ENCODE measurements at places on chromosomes 2 and 18. TPM values are rescaled to one million over a fixed set of nuclear protein-coding genes. Genes with fewer than 3 reads are reported as not detected.

- no peak for DNase-seq
Measured at GRCh38 chr18:74116633-74117554, 30.7 kb downstream of the FBXO15 start.

GRCh38 chr2:233822781-233823730, 31.3 kb downstream of the HJURP start:
- DNase-seq = peak; percentile 96

DNA sequence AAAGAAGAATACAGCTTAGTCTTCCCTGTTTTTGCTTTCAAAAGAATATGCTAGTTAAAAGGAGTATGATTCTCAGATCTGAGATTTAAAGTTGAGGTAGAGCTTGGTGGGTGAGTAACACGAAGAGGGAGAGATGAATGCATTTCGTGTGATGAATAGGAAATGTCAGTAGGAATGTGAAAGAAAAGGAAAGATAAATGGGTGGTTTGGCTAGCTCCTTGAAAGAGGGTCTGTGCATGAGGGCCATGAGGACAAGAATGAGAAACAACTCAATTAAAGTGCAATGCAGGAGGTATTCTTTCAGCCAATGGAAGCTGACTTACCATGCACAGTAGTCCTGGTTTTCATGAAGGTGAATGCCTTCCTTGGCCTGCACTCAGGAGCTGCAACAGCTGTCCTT, 248.2 kb downstream of the HNMT start:
- no peak for DNase-seq

GRCh38 chr2:154470376-154470775, 228.1 kb upstream of the KCNJ3 start:
- DNase-seq = no peak

DNA sequence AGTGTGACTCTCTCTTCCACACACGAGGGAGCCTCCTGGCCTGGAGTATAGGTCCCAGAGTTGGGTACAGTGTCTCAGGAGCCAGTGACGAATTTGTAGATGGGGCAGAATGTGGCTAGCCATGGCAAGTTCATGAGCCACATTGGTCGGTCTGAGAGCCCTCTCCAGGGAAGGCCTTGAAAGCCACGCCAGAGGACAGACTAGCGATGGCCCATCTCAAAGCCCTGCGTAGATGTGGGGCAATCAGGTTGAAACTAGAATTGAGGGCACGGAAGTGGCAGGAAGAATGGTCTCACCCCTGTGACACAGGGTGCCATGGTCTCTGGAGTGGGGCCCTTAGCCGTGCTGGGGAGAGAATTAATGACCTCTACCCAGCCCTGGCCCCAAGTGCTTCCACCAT, 106.2 kb downstream of the TSHZ1 start:
- no peak for DNase-seq

DNA sequence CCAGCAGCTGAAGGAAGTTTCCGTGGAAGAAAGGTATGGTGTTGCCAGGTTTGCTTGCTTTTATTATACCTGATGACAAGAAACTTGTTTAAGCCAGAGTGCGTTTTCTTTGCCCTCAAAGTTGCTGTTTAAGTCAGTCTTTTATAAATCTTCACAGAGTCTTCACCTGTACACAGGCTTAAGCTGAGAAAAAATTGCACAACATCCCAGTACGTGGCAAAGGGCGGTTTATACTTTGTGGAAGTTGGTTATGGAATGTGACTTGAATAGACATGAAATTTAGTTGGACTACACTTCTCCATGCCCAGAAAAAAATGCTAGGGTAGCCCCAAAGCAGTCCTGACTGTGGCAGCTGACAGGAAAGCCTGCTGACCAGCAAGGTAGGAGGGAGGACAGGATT, 121.5 kb downstream of the RTN4 start:
- DNase-seq = no peak

DNA sequence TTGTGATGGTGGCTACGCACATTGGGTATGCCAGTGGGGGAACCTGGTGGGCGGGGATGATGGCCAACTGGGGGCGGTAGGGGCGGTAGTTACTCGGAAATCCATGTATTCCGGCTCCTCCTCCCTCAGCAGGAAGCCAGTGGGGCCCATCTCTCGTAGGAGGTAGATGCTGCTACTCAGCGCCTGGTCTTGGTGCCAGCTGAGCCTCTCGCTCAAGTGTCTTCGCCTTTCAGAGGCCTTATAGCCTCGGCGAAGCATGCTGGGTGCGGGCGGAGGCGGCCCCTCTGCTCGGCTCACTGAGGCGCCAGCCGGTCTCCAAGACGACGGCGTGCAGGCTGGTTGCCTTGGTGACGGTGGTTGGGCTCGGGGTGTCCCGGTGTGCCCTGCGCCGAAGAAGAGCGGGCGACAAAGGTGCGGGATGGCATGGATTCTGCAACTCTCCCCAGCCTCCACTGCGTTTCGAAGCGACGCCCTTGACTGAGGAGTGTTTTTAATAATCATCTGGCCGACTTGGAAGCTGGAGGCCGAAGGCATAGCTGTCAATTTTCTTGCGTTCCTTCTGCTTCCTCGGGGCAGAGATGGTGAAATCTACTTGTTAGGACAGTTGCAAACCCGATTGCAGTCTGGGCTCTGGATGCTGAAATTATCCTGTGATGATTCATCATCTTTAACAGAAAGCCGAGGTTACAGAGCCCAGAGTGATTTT, at the start of gene ZSWIM2:
Gene ZSWIM2 (minus strand): TSS at position 298 of the 706 bp plus-strand sequence. CDS start 40 bp downstream, at position 258.
- peak; percentile 47 for DNase-seq

DNA sequence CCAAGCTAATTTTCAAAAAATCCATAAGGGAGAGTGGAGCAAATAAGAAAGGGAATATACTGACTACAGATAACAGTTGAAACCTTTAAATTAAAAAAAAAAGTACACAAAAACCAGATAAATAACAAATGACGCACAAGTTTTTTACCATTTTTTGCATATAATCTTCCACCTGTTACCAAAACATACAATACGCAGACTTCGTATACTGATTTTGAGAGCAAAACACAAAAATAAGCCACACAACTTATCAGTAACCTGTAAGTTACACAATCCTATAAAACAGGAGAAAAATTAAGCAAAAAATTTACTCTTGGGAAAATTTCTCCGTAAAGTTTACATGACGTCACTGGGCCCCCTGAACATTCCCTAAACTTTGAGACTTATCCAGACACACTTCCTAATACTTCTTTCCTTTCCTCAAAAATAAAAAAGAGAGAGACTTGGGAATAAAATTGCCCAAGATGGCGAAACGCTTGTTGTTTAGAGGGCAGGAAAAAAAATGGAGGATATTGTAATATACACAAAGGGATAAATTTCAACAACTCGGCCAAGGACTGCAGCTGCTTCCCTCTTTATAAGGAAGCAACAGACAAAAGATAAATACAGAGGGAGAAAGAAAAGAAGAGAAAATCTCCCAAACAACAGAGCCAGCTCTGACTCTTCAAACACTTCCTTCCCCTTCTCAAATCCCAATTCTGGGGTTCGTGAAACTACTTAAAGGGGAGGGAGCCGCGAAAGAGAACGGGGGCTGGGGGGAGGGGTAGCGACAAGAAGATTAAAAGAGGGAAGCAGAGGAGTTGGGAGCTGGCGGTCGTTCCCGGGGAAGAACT, 1.6 kb downstream of the BAZ2B start:
- DNase-seq = no peak

- no peak for DNase-seq
Measured at GRCh38 chr2:96739076-96739632, 710 bp downstream of the LMAN2L start.

DNA sequence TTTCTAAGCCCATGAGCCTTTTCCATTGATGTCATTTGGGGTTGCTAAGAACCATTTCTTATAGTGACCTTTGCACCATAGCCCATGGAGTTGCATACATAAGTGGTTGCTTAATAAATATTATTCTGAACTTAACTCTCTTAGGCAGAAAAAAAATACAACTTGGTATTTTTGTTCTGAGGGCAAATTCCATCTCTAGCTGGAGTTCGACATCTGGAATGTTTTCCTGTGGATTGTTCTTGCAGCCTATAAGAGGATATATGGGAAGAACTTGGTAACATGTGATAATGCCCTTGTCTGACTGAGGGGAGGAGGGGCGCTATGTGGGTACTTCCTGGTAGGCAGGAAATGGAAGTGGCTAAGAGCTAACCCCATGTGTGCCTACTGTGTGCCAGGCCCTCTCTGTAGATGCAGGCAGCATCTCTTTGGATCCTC, 20.7 kb downstream of the IGFBP2 start:
- no peak for DNase-seq

- DNase-seq = no peak
Measured at GRCh38 chr2:202109139-202109736, 36.2 kb downstream of the KIAA2012 start.

DNA sequence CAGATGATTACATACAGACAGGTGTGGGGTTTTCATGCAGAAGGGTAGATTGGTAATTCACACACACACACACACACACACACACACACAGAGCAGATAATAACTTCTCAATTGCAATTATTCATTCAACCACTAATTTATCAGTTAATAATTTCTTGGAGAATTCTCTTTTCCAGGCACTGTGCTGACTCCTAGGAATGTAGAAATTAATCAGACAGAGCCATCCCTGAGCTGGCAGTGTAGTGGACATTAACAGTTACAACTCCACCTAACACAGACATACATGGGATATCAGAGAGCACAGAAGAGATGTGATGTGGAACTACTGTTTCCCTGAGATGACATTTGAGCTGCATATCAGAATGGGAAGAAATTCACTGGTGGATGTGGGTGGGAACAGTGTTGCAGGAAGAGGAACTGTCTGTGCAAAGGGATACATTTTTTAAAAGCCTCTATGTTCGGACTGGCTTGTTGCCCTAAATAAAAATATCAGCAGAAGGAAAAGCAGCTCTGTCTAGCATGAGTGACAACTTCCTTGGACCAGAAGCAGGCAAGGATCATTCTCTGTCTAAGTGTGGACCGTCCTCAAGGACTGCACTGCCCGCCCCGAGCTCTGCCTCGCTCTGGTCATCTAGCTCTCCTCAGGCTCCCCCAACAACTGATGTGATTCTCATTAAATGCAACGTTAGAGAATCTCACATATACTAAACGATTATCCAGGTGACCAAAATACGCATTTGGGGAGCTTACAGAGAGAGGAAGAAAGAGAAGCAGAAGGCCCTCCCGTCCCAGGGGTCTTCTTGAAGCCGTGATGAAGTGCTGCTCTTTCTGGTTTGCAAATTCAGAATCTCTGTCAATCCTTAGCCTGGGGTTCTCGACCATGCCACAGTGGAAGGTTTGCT, 173.4 kb upstream of the TRIB2 start:
- no peak for DNase-seq

DNA sequence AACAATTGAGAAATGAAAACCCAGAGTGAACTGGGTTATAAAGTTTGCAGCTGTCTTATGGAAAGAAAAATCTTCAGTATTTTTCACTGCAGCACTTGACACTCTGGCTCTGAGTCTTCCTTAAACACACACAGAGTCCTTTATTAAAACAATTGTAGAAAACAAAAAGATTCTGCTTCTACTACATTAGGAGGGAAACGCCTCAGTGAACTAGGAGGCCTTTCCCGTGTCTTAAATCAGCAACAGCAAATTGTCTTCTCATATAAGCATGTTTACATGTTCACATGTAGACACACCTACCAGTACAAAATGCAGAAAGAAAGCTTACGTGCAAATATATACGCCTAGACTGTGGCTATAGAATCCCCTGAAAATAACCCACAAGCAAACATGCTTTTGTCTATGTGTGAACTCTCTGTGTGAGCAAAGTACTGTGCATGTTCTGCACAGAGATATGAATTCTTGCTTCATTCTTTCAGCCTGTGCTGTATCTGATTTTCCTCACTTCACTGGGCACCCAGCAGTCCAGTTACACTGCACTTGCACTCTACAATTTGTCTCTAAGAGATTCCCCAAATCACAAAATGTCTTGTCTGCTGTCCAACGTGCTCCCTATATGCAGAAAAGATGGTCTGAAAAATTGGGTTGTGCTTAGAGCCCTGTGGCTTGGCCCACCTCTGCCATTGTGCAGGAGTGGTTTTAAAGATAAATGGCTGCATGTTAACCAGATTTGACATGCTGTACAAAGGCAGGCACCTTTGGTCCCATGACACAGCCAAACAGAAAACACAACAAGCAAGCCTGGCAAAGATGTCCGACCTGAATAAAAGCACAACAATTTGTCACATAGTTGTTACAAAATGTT, 24.5 kb downstream of the ZEB2 start:
- DNase-seq = no peak

- no peak for DNase-seq
Measured at GRCh38 chr2:206869824-206870495, 69.4 kb upstream of the CPO start.

DNA sequence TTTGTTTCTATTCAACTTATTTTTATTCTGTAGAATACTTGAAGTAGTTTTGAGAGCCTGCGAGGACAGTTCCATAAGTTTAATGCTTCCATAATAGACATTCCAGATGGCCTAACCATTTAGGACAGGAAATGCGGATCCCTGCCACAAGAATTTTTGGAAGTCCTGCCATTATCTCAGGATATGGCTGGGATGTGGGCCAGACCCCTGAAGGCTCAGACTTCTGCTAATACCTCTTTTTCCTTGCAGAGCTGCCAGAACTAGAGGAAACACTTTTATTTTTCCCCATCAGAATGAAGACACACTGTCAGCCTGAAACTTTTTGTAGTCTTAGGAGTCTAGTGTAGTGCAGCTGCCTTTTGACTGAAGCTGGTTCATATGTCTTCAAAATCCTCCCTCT, 806.5 kb downstream of the TDRD15 start:
- DNase-seq = no peak

GRCh38 chr2:229044581-229044980, 226.5 kb downstream of the PID1 start:
- DNase-seq = no peak

- no peak for DNase-seq
Measured at GRCh38 chr2:239136762-239137161, 264.1 kb downstream of the HDAC4 start.

- DNase-seq = no peak
Measured at GRCh38 chr2:1995081-1995480, 250.8 kb upstream of the PXDN start.

DNA sequence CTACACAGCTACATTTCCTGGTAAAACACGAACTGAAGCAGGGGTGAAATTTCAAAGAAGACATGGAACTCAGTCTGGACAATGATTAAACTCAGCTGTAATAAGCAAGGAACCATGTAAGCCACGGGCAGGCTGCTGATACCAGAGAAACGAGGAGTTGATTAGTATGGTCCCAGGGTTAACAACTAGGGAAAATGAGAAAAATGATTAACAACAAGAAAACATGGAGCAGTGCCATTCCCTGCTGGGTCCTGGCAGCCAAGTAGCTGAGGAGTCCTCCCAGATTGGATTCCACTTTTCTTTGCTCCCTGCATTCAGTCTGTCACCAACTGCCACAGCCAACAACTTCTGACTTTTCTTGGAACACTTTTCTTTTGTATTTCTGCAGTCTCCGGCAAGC, 517.0 kb upstream of the KLHL29 start:
- no peak for DNase-seq

The SLC1A4 gene
- total RNA-seq = 7.2 TPM

The CCDC68 gene
- 16.5 TPM for total RNA-seq

The TTC39C gene
- 61.9 TPM for total RNA-seq

The TWIST2 gene
- 0.15 TPM for total RNA-seq

The SUMO1 gene
- 50.4 TPM for total RNA-seq

The KCNG2 gene
- total RNA-seq = not detected

The ANKRD62 gene
- not detected for total RNA-seq

The IL36RN gene
- not detected for total RNA-seq

The CPSF3 gene
- total RNA-seq = 10.6 TPM

The CYTIP gene
- 4.9 TPM for total RNA-seq

All from right lobe of liver (tissue), 6 donors.